Stimulated activated CD8-positive, alpha-beta memory T cell treated with anti-CD3 and anti-CD28 coated beads, Interleukin-15, amount 100 ng/mL, for 4 hours (primary cell): ENCODE measurements at places on chromosomes 6 and 20.

DNA sequence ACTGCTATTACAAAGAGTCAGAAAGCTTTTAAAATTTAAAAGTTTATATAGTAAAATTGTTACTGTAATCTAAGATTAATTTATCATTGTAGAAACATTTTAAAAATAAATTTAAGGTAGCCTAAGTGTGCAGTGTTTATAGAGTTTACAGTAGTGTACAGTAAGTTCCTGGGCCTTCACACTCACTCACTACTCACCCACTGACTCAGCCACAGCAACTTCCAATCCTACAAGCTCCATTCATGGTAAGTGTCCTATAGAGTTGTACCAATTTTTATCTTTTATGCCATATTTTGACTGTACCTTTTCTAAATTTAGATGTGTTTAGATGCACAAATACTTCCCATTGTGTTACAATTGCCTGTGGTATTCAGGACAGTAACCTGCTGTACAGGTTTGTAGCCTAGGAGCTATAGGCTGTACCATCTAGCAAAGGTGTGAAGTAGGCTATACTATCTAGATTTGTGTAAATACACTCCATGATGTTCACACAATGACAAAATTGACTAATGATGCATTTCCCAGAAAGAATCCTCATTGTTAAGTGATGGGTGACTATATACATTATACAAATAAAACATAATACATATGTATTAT, 10.2 kb upstream of the TMEM170B start:
- no peak for DNase-seq

DNA sequence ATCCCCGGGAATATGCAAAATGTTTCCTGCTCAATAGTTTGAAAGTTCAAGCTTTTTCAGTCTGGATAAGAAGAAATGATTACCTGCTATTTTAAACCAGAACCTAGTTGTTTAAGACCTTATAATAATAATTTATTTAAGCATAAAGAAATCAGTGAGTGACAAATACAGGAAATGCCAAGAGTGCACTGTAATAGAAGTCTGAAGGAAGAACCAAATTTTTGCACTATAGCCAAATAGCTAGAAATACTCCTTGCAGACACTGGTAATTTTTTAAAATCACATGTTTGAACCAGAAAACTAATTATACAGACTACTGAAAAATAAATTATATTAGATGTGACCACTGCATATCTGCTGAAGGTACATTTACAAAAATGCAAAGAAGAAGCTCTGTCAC, 93.2 kb downstream of the MMS22L start:
- DNase-seq = no peak

GRCh38 chr20:25541676-25542075, 43.7 kb downstream of the NINL start:
- no peak for DNase-seq

- DNase-seq = no peak
These were observed 473.0 kb downstream of the BMP2 start for GRCh38 chr20:7240490-7240889.

- no peak for DNase-seq
These were observed 2.5 kb downstream of the UNC93A start for GRCh38 chr6:167293590-167294091.

- no peak for DNase-seq
These were observed 3.0 kb downstream of the SYNDIG1 start for GRCh38 chr20:24472426-24472825.

- no peak for DNase-seq
These were observed 5.7 kb upstream of the RBPJL start for GRCh38 chr20:45300961-45301360.

DNA sequence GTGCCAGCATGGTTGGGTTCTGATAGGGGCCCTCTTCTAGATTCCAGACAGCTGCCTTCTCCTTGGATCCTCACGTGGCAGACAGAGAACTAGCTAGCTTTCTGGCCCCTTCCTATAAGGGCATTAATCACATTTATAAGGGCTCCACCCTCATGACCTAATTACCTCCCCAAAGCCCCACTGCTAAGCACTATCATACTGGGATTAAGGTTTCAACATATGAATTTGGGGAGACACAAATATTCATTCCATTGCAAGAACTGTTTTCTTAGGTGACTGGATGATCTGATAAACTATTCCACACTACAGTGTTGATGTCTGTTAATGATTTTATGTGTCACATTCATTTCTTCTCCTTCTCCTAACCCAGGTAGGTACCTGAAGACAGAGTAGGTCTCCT, 135.8 kb upstream of the COL21A1 start:
- DNase-seq = no peak

DNA sequence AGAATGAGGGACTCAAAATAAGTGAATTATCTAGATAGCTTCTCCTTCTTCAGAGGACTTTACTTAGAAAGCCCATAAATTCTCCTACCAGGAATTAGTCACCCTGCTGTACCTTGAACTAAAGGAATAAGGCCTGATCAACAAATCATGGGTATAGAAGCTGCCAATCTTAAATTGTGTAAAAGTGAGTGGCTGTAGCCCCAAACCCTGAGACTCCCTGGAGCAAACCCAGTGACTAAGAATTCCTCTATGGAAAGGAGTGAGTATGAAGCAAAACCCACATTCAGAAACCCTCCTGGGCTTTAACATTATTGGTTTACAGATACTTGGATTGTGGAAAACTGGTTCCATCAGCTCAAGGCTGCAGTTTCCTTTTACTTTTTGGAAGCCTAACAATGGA, 285.8 kb upstream of the TBX18 start:
- DNase-seq = no peak

DNA sequence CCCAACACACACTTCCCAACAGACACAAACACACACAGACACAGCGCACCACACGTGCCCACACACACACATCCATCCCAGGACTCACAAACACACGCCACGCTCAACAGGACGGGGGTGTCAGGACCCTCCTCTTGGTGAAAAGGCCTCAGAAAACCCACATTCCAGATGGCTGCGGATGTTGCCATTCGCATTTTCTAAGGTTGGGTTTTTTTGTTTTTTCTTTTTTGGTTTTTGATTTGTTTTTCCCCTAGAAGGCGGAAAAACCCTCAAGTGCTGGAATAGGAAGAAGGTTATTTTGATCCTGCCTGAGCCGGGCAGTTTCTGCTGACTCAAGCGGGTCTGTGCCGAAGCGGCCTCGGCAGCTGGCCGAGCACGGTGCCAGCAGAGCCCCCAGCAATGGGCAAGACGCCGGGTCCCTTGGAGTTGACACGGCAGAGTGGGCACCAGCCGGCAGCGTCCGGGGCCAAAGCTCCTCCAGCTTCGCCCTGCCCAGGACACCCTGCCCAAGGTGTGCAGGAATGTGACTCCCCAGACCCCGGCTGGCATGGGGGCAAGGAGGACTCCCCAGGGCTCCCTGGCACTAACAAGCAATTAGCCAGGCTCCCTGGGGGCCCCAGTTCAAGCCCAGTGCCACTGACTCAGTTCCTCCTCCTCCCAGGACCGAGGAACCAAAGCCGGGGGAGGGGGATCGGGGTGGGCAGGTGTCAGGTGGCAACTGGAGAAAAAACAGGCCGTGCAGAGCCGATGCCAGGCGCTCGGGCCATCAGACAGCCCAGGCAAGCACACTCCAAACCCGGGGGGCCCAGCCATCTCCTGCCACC, 40.9 kb upstream of the ZBP1 start:
- no peak for DNase-seq

DNA sequence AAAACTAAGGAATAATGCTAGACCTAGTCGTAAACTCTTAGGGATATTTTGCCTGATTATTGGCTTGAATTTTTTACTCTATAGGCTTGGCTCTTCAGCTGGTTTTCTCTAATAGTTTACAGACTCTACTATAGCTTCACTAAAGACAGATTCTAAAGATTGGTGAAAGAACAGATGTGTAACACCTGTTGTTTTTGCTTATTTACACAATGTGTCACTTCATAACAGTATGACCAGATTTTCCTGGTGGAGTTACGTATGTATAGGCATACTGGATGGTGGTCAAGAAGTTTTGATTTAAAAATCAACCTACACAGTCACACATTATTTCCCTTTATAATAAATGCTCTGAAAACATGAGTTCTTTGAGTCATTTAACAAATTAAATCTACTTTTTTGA, 4.8 kb downstream of the COL19A1 start:
- no peak for DNase-seq

DNA sequence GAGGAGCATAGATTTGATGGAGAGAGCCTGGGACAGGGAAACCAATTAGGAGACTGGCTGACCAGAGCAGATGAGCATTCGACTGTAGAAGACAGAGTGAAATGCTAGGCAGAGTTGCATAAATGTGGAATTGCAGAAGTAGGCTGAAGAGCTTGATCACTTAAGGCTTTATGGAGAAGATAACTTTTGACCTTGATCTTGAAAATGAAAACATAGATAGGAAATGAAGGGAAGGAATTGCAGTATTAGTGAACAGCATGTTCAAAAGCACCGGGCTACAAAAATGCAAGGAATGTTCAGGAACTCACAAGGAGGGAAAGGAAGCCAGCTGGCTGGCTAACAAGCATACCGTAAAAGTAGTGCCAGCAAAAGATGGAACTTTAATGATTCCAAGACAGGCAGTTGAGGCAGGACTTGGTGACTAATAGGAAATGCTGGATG, 20.5 kb upstream of the LTV1 start:
- no peak for DNase-seq

DNA sequence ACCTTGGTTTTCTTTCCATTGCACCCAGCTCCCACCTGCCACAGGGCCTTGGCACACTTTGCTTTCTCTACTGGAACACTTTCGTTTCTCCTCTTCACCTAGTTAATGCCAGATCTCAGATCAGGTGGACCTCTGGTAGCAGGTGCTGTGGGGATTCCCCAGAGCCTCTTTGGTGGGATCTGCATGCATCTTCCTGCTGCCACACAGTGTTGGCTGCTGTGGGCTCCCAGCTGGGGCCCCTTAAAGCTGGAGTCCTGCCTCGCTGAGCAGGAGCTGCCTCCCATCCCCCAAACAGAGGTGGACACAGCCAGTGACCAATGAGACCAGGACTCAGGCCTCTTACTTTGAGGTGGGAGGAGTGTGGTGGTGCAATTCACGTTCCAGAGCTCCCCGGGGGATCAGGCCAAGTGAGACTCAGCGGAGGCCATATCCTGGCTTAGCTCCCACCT, 28.4 kb downstream of the CEBPB start:
- no peak for DNase-seq

DNA sequence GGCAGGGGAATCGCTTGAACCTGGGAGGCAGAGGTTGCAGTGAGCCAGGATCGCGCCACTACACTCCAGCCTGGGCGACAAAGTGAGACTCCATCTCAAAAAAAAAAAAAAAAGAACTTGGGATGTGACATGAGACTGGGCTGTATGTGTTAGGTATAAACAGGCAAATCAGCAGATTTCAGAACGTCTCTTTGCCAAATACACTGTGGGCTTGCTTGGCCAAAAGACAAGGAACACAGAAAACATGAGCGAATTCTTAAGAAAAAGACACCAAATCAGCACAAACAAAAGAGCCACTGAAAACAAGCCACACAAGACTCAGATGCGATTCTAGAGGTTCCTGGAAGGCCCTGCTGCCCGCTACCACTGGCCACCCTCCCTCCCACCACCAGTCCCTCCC, 12.5 kb downstream of the ETV7 start:
- DNase-seq = no peak
